NCI-H1930 (cell line): ENCODE measurements at places on chromosomes 7 and 10.

GRCh38 chr10:71614946-71615345 lies 104.6 kb downstream of the C10orf105 start:
- DNase-seq: no peak

DNA sequence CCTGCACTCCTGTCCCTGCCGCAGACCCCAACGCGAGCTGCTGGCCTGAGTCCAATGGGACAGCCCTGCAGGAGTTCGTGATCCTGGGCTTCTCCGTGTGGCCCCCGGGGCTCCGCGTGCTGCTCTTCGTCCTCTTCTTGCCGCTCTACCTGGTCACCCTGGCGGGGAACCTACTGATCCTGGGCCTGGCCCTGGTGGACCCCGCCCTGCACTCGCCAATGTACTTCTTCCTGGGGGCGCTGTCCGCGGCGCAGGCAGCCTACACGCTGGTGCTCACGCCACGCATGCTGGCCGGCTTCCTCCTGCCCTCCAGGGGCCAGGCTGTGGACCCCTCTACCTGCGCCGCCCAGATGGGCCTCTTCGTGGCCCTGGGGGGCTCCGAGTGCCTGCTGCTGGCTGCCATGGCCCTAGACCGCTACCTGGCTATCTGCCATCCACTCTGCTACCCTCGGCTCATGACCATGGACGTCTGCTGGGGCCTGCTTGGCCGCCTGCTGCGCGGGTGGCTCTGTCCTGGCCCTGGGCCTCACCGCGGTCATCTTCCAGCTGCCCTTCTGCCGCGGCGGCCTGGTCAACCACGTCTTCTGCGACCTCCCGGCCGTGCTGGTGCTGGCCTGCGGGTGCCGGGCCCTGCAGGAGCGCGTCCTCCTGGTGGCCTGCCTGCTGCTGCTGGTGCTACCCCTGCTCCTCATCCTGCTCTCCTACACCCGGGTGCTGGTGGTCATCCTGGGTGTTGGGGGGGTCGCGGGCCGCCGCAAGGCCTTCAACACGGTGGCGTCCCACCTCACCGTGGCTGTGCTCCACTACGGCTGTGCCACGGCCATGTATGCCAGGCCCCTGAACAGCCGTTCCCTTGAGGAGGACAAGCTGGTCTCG lies 71.7 kb downstream of the RBAK start:
- DNase-seq: no peak

DNA sequence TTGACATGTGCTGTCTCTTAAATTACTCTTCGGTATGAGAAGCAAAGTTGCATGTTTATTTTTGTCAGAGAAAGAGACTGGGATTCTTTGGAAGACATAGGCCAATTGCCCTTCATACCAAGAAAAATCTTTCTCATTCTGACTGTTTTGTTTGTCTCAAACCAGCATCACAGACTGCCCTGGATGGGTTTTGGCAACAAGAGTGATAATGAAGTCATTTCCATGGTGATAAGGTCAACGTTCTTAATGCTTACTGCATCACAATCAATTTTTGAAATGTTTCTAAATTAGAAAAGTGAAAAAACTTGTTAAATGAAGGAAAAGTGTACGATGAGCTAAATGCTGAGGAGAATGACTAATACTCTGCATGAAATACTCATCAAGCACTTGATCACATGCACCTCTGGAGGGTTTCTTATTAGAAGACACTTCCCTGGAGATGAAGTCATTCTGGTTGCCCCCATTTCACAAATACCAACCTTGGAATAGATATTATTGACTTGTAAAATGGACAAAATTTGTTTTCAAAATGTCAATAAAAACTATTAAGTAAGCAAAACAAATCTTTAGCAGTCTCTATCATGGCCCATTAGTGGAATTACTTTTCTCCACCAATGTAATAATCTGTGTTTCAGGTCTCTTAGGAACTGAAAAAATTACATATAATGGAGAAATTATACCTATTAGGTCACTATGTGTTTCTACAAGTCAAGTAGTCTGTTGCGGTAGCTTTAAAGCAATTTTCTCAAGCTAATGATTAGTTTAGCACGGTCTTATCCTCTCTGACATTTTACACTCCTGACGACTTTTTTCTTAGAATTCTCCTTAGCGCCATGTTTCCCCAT lies 19.9 kb upstream of the SEC61G start:
- DNase-seq: no peak

DNA sequence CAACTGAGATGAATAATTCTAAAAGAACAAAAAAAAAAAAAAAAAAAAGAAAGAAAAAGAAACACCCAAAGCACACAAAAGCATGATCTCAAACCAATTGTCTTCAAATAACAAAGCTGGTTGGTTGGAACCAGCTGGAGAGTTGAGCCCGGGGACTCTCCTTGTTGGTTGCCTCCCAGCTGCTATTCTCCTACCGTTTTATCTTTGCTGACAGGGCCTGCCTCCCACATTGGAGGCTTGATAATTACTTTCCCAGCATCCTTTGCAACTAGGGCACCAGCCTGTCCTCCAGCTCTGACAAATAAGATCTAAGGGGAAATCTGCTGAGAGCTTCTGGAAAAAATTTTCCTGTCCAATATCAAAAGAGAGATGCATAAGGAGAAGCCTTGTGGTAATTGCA lies 6.8 kb downstream of the PON1 start:
- no peak for DNase-seq

GRCh38 chr10:69439813-69440506 lies 11.3 kb upstream of the TSPAN15 start:
- no peak for DNase-seq

DNA sequence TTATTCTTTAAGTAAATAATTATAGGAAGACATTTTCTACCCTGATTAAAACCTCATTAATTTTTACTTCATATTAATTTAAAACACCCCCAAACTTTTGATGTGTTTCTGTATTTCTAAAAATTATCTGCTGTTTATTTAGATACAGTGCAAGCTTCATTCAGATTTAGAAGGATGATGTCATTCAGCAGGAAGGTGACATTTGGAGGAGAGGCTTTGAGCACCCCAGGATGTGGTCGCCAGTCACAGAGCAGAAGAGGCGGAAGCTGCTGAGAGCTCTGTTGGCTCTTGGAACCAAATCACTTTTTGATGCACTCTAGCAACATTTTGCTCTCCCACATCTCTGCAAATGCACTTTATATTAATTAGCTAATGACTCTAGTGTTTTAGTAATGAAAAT lies 233.9 kb upstream of the CACNA2D1 start:
- no peak for DNase-seq

DNA sequence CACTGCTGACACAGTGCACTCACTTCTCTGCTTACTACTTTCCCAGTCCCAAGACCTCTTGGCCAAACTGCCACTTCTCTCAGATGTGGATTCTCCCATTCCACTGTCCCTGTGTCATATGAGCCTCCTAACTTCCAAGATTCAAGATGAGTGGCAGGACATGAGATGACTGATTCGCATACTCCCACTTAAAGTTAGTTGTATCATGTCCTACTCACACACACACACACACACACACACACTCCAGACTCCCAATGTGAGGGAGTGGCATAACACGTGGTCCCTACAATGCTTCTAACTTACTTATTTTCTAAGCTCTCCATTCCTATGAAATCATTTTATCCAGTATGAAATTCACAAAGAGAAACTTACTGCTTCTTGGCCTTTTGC lies 67.0 kb upstream of the CAV2 start:
- DNase-seq: no peak

- DNase-seq: no peak
These were observed 26.1 kb upstream of the DNAJB6 start for GRCh38 chr7:157310676-157311185.

- no peak for DNase-seq
These were observed 181.8 kb downstream of the MGMT start for GRCh38 chr10:129648856-129649255.

GRCh38 chr10:30178356-30178964 lies 119.1 kb upstream of the JCAD start:
- DNase-seq: no peak

DNA sequence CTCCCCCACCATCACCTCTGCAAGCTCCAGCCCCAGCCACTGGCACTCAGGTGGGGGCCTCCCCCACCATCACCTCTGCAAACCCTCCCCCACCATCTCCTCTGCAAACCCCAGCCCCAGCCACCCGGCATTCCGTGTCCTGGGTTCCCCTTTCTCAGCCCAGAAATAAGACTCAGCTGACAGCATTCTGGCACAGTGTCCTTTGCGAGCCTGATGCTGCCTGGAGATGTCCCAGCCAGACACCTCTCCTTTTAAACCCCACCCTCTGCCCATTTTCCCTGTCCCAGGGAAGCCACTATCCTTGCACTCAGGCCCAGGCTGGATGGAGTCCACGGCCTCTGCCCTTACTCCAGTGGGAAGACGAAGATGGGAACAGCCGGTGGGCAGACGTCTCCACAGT lies 49.8 kb downstream of the ELFN1 start:
- no peak for DNase-seq

- no peak for DNase-seq
These were observed 277.0 kb upstream of the COBL start for GRCh38 chr7:51593628-51594027.

DNA sequence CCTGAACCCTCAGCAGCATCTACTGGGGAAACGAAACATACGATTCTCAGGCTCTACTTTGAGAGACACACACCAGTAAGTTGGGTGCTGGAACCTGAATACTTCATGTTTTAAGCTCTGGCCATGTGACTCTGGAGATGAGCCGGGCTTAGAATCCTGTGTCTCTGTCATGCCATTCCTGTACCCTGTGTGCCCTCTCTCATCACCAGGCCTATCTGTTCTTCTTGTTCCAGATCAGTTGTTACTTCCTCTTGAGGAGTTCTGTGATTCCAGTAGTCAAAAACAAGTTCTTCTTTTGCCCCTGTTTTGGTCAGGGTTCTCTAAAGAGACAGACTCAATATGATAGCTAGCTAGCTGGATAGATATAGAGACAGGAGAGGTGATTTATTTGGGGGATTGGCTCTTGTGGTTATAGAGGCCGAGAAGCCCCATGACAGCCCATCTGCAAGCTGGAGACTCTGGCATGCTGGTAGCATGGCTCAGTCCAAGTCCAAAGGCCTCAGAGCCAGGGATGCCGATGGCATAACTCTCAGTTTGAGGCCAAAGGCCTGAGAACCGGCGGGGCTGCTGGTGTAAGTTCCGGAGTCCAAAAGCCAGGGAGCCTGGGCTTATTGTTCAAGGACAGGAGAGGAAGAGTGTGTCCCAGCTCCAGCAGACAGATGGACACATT lies 54.3 kb downstream of the CHN2 start:
- no peak for DNase-seq

- DNase-seq: no peak
These were observed 73.4 kb downstream of the CFAP46 start for GRCh38 chr10:132868995-132869394.

- DNase-seq: no peak
These were observed 82.8 kb upstream of the EEPD1 start for GRCh38 chr7:36070230-36070629.

- DNase-seq: no peak
These were observed 298.2 kb downstream of the FRMD4A start for GRCh38 chr10:14032406-14032998.

GRCh38 chr7:132328047-132328620 lies 248.1 kb downstream of the PLXNA4 start:
- DNase-seq: no peak

DNA sequence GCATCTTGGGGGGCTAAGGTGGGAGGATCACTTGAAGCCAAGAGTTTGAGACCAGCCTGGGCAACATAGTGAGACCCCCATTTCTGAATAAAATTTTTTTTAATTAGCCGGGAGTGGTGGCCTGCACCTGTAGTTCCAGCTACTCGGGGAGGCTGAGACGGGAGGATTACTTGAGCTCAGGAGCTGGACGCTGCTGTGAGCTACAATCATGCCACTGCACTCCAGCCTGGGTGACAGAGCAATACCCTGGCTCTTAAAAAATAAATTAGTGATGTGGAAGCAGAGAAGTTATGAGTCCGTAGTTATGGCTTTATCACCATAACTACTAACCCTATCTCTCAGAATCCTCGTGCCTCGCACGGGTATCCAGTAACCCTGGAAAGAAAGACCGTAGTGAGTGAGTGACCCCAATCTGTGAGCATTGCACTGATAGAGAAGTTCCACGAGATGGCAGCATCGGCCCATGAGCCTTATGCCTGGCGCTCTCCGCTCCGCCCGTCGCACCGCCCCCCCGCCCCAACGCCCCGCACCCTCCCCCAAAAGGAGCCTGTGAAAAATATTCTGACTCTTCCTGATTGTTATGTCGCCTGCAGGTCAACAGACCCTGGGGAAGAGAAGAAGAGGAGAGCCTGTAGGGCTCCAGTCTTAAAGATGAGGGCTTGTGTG lies 4.9 kb upstream of the SLC29A3 start:
- DNase-seq: no peak

DNA sequence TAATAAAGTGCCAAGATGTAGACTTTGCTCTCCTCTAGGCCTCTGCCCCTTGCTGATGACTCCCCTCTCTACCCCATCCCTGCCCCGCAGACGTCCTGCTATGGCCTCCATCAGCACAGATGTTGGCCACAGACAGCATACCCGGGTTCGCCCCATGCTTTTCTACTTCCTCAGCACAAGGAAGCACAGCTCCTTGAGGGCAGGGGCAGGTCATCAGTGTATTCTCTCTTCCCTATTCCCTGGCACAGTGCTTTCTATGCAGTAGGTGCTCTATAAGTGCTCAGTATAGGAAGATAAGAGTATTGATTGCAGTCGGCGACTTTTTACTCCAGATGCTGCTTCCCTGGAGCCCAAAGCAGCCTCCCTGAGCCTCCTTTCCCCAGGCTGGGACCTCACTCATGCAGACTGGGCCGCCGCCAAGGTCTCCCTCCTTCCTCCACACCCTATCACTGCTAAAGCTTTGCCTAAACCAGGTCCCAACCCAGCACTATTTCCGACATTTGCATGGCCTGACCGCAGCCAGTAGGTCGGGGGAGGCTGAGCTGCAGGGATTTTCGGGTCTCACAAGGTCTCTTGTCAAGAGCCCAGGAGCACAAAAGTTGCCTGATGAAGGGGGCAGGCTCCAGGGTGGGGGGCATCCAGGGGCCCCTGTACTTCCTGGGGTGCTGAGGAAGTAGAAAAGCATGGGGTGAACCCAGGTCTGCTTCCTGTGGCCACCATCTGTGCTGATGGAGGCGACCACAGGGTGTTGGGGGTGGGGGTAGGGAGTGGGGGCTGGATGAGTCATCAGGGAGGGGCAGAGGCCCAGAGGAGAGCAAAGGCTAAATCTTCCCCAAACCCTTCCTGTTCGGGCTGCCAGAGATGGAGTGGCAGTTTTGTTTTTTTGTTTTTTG lies 8.0 kb downstream of the CALHM3 start:
- DNase-seq: no peak

GRCh38 chr10:50347394-50347802 lies 96.1 kb upstream of the ASAH2 start:
- DNase-seq: no peak

DNA sequence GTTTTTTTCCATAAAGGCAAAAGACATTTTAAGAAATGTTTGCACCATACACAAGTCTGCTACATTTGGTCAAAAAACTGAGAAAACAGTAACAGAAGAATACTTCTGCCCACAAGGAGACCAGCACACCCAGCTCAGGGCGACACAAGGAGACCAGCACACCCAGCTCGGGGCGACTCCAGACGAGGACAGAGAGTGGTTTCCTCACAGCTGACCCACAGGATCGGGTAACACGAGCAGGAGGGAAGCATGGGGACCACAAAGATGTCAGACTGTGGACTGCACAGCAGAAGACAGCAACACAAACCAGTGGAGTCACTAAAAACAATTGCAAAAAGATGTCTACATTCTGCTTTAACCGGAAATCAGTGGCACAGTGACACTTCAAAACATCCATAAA lies 237.6 kb downstream of the DIP2C start:
- no peak for DNase-seq
